ENCODE measurements at places on chromosomes 1 and 21. TPM values are rescaled to one million over a fixed set of nuclear protein-coding genes. Genes with fewer than 3 reads are reported as not detected.

GRCh38 chr1:160108888-160109662 is 6.5 kb upstream of the ATP1A2 start:
- H3K27ac ChIP-seq = no peak overlapping the region
- H3K36me3 ChIP-seq = no peaks in the 10 kb centered on the region
- peaks cover 5% of the 10 kb centered on the region for H3K4me1 ChIP-seq
- DNase-seq = peak; percentile 44
- H3K4me3 ChIP-seq = no peak overlapping the region

DNA sequence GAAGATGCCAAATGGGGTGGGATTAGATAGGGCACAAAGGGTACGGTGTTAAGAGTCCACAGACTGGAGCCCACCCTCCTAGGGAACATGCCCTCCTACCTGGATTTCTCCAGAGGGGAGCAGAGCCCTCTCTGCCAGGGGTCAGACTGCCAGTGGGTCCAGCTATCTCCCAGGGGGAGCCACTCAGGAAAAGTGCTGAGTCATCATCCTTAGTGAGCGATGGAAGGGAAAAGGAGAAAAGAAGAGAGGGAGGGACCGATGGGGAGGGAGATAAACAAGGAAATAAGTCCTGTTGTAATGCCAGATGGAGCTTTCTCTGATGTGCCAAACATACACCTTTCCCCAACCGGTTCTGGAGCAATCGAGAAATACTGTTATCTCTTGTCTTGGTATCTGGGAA is 30.4 kb upstream of the CYP4B1 start:
- no peak overlapping the region for H3K4me3 ChIP-seq
- H3K4me1 ChIP-seq = peaks cover 32% of the 10 kb centered on the region
- H3K27me3 ChIP-seq = no peaks in the 10 kb centered on the region

GRCh38 chr1:93095804-93096585 is 16.9 kb downstream of the MTF2 start:
- no peaks in the 10 kb centered on the region for H3K27me3 ChIP-seq
- no peak overlapping the region for H3K27ac ChIP-seq
- no peak for DNase-seq
- no peaks in the 10 kb centered on the region for H3K36me3 ChIP-seq
- no peaks in the 10 kb centered on the region for H3K4me1 ChIP-seq

DNA sequence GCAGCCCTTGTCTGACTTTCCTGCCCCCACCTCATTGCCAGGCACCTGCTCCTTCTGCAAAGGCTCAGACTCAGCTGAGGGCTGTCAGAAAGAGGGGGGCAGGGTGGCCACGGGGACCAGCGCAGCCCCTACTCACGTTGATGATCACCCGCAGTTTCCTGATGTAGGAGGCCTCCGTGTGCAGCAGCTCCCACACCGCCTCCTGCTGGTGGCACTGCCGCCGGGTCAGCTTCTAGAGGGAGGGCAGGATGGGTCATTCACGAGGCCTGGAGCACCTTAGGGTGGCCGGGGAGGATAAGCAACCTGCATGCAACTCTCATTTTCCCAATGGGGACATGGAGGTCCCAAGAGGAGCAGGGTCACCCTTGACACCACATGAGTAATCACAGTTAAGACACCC is 6.4 kb upstream of the TNFRSF25 start:
- H3K4me1 ChIP-seq = no peaks in the 10 kb centered on the region
- no peak overlapping the region for H3K27ac ChIP-seq
- no peak overlapping the region for H3K4me3 ChIP-seq

DNA sequence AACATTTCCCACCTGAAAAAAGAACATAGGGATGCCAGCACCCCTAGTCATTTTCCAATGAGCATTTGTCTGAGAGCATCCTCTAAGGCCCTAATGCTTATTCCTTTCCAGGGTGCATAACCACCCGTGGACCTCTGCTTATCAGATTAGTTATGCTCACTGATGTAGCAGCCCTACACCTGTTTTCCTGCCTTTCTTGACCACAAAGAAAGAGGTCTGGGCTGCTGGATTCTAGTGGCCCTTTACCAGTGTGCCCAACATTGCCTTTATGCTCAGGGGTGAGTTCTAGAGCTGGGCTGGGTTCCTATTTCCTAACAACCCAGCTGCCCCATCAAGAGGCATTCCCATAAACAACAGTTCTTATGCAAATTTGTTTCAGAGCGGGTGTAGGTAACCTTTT is 20.3 kb upstream of the PM20D1 start:
- H3K4me1 ChIP-seq = no peaks in the 10 kb centered on the region
- H3K27ac ChIP-seq = no peak overlapping the region
- no peaks in the 10 kb centered on the region for H3K27me3 ChIP-seq
- H3K36me3 ChIP-seq = no peaks in the 10 kb centered on the region
- DNase-seq = no peak
- no peak overlapping the region for H3K4me3 ChIP-seq

Gene GPA33
- not detected for total RNA-seq

- no peaks in the 10 kb centered on the region for H3K36me3 ChIP-seq
- H3K4me1 ChIP-seq = peaks cover 9% of the 10 kb centered on the region
- no peaks in the 10 kb centered on the region for H3K27me3 ChIP-seq
- H3K27ac ChIP-seq = no peak overlapping the region
Measured at GRCh38 chr1:7705908-7706216, 65.2 kb upstream of the VAMP3 start.

DNA sequence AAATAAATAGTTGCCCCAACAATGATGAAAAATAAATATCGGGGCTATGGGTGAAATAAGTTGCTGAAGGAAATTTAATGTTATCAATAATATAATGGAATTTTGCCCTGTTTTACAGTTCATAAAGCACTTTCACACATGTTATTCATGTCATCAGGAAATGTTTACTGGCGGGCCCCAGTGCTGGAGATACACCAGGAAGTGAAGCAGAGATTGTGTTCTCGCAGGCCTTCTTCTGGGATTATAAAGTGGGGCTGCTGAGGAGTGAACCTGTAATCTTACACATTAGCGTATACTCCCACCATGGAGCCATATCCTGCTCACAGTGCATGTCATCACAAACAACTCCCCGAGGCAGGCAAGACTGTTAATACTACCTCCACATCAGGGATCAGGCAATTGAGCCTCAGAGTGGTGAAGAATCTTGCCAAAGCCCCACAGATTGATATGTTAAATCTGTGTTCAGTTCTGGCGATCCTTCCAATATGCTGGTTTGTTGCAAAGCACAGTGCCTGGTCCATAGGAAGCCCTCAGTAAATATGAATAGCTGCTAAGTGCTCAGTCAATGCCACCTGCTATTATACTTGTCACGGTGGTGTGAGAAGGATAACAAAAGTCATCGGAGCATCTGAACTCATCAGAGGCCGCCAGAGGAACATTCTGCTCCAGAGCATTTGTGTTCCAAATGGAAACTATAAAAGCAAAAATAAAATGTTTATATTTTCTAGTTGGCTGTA is 104.4 kb upstream of the UBE2U start:
- no peak overlapping the region for H3K4me3 ChIP-seq
- DNase-seq = no peak
- H3K4me1 ChIP-seq = no peaks in the 10 kb centered on the region

- H3K4me3 ChIP-seq = no peak overlapping the region
- no peaks in the 10 kb centered on the region for H3K4me1 ChIP-seq
- DNase-seq = no peak
- H3K36me3 ChIP-seq = no peaks in the 10 kb centered on the region
- H3K27ac ChIP-seq = no peak overlapping the region
Measured at GRCh38 chr21:31022306-31022705, 16.0 kb downstream of the KRTAP19-8 start.

Gene TEX38
- 2.1 TPM for total RNA-seq

GRCh38 chr1:20446796-20447195 is 39.2 kb downstream of the CAMK2N1 start:
- no peaks in the 10 kb centered on the region for H3K4me1 ChIP-seq
- H3K36me3 ChIP-seq = no peaks in the 10 kb centered on the region
- no peaks in the 10 kb centered on the region for H3K27me3 ChIP-seq

Gene APOBEC4
- not detected for total RNA-seq

Gene FAM72A
- total RNA-seq = not detected

Gene HES3
- total RNA-seq = not detected

Gene NIBAN1
- total RNA-seq = 13.2 TPM

- H3K27me3 ChIP-seq = no peaks in the 10 kb centered on the region
- no peak overlapping the region for H3K27ac ChIP-seq
- H3K4me3 ChIP-seq = no peak overlapping the region
- no peaks in the 10 kb centered on the region for H3K4me1 ChIP-seq
- H3K36me3 ChIP-seq = peaks cover 3% of the 10 kb centered on the region
- DNase-seq = peak; percentile 65
Measured at GRCh38 chr1:16960560-16961296, 19.7 kb downstream of the MFAP2 start.

DNA sequence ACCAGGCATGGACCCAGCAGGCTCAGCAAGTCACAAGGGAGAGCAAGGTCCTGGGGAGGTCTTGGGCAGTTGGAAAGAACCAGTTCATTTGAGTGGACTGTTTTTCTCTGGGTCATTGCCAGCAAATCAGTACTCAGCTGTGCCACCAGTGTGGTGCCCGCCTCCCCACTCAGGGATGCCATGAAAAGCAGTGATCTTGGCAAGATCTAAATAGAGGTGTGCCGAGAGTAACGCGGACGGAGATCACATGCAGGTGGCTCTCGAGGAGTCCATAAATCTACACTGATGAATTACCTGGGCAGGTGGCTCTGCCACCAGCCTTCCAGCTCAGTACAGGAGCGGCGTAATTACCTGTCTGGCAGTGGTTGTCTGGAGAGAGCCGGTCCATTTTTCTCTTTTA is 642.2 kb downstream of the PTPRU start:
- H3K4me3 ChIP-seq = no peak overlapping the region
- H3K36me3 ChIP-seq = no peaks in the 10 kb centered on the region
- H3K4me1 ChIP-seq = no peaks in the 10 kb centered on the region

DNA sequence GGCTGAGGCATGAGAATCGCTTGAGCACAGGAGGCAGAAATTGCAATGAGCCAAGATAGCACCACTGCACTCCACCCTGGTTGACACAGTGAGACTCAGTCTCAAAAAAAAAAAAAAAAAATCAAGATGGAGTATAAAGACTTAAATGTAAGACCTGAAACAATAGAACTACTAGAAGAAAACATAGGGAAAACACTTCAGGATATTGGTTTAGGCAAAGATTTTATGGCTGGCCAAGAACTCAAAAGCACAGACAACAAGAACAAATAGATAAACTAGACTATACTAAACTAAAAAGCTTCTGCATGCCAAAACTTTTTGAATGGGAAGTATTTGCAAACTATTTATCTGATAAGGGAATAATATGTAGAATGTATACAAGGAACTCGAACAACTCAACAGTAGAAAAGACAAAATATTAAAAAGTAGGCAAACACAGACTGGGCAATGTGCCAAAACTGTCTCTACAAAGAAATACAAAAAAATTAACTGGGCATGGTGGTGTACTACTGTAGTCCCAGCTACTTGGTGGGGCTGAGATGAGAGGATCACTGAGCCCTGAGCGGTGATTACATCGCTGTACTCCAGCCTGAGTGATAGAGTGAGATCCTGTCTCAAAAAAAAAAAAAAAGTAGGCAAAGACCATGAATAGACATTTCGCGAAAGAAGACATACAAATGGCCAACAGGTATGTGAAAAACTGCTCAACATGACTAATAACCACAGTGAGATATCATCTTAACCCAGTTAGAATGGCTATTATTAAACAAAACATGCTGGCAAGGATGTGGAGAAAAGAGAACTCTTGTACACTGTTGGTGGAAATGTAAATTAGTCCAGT is 25.3 kb downstream of the DTL start:
- H3K36me3 ChIP-seq = no peaks in the 10 kb centered on the region
- no peak overlapping the region for H3K27ac ChIP-seq
- no peaks in the 10 kb centered on the region for H3K27me3 ChIP-seq

DNA sequence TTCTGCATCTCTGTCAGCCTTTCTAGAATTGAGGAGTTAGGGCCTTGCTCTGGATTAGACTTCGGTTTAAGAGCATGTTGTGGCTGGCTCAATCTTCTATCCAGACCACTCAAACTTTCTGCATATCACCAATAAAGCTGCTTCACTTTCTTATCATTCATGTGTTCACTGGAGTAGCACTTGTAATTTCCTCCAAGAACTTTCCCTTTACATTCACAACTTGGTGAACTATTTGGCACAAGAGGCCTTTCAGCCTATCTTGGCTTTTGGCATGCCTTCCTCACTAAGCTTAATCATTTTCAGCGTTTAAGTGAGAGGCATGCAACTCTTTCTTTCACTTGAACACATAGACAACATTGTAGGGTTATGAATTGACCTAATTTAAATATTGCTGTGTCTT is 3.6 kb upstream of the HORMAD1 start:
- DNase-seq = no peak
- H3K27me3 ChIP-seq = no peaks in the 10 kb centered on the region
- no peak overlapping the region for H3K27ac ChIP-seq

GRCh38 chr1:10046356-10047085 is 13.8 kb downstream of the UBE4B start:
- no peaks in the 10 kb centered on the region for H3K36me3 ChIP-seq
- H3K27ac ChIP-seq = peak overlapping the region; percentile 52
- DNase-seq = peak; percentile 47
- peaks cover 31% of the 10 kb centered on the region for H3K4me1 ChIP-seq
- H3K27me3 ChIP-seq = no peaks in the 10 kb centered on the region

DNA sequence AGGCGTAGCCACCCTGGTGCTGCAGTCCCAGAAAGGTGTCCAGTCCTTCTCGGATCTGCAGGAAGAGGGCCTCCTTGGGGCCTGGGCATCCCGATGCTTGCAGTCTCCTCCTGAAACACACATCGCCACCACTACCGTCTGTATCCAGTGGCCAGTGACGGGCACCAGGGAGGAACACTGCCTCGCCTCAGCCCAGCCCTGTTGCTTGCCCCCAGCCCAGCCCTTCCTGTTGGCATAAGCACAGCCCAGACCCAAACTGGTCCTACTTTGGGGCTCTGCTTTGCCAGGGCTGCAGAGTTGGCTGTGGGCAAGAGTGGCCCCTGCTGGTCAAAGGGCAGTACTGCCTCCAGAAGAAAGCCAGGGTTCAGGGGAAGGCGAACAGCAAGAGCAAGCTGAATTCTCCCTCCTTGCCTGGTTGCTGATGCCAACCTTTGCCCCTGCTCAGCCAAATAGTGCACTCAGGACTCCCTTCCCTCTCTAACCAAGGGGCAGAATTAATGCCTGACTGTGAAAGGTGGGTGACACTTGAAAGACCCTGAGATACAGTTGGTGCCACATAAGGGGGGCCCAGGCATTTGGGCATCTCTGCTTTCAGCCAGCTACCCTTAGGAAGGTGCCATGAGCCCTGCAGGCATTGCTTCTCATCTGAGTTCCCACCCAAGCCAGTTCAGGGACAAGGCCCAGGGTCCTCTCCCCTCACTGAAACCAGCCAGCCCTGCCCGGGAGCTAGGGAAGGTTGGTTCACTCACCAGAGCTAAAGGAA is 11.1 kb upstream of the ARHGEF2 start:
- H3K27ac ChIP-seq = peak overlapping the region; percentile 30
- no peak overlapping the region for H3K4me3 ChIP-seq
- no peaks in the 10 kb centered on the region for H3K4me1 ChIP-seq
- H3K36me3 ChIP-seq = no peaks in the 10 kb centered on the region
- no peaks in the 10 kb centered on the region for H3K27me3 ChIP-seq

DNA sequence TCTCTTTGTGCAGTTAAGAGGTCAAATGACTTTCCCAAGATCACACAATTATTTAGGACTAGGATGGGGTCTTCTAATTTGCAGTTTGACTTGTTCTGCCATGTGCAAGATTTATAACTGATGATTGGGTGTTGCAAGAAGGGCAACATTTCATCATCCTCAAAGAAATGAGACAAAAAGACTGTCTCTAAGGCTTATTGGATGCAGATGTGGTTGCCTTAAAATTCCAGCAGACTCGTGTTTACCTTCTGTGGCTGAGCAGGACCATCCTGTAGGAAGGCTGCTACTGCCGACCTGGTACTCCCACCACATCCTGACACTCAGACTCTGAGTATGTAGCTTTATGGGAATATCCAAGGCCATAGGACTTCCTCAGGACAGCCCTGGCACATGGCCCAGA is 99.9 kb upstream of the SGIP1 start:
- H3K36me3 ChIP-seq = no peaks in the 10 kb centered on the region
- no peak for DNase-seq
- no peak overlapping the region for H3K27ac ChIP-seq
- no peaks in the 10 kb centered on the region for H3K27me3 ChIP-seq

Gene ARHGAP30
- total RNA-seq = 1.4 TPM
